ENCODE measurements at places on chromosomes 16 and 17.
A peak's percentile ranks its signal among the peaks of the same experiment; 100 is the strongest.

DNA sequence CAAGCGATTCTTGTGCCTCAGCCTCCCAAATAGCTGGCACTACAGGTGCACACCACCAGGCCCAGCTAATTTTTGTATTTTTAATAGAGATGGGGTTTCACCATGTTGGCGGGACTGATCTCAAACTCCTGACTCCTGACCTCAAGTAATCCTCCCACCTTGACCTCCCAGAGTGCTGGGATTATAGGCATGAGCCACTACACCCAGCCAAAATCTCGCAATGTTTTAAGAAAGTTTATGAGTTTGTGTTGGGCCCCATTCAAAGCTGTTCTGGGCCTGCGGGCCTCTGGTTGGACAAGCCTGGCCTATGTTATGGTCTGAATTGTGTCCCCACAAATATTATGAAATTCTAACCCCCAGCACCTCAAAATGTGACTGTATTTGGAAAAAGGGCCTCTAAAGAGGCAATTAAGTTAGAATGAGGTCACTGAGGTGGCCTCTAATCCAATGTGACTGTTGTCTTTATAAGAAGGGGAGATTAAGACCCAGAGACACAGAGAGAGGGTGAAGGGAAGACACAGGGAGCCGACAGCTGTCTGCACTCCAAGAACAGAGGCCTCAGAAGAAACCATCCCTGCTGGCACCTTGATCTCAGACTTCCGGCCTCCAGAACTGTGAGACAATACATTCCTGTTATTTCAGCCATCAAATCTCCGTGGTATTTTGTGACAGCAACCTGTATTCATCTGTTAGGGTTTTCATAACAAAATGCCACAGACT lies 469.9 kb downstream of the HS3ST4 start:
- DNase-seq: no peak

- no peak for DNase-seq
Observed at GRCh38 chr17:6179017-6179416, 108.8 kb downstream of the WSCD1 start.

DNA sequence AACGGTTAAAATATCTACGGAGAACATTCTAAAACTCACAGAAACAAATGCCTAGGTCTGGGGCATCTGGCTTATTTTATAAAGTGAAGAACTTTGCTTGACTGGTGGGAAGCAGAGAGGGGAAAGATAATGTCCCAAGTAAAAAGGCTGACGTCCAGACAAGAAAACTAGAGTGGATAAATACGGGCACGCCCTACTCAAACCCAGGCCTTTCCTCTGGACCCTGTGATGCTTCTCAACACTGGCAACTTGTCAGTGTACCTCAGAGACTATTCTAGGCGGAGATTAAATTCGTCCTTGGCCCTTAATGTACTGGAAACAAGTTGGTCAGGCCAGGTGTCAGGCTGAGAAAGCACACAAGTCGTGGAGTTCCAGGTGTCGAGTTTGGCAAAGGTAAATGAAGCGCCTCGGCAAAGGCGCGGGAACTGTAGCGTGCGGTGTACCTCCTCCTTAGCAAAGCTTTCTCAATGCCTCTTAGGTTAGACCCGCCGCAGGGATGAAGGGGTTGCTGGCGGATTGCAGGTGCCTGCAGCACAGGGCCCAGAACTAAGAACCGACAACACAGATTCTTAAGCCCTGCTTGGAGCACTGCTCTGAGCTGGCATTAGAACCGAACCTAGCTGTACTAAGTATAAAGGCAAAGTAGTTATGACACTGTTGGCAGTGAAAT lies 668 bp upstream of the UNK start:
- DNase-seq: no peak

DNA sequence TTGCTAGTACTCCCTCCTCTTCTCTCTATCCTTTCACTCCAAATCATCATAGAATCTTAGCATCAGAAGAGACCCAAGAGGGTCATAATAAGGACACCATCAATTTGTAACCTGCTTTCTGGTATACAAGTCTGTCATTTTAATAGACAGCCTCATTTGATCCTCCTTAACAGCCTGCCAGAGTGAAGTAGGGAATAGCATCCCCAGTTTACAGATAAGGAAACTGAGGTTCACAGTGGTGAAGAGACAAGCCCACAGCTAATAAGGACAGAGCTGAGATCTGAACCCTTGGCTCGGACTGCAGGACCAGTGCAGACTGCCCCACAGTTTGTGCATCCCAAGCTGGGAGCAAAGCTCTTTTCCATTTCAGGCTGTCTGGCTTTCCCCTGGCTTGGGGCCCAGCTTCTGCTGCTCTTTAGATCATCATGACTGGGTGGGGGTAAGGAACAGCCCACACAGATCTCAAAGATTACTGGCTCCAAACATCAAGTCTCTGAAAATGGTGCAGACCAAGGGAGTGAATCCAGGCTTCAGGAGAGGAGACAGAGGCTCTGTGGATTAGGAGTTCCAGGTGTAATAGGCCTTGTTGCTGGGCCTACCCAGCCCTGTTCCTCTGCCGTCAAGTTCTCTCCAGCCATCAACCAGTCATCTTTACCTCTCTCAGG lies 10.3 kb upstream of the IGFBP4 start:
- DNase-seq: no peak

GRCh38 chr17:31740611-31741082 lies 118.4 kb downstream of the COPRS start:
- DNase-seq: no peak

DNA sequence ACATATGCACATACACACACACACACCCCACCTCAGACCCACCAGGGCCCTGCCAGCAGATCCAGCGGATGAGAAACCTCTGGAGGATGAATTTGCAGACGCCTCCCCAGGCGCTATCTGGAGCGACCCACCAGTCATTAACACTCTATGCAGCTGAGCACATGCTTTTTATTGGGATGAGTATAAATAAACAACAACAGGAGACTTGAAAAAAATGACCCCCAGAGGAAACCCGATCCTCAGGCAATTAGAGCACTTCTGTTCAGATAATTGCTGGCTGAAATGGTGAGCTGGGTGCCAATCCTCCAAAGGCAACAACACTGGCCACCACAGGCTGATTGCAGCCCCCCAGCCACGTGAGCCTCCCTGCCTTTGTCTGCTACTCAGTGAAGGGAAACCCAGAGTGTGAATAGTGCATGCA lies 32.9 kb downstream of the DYNLRB2 start:
- no peak for DNase-seq

- no peak for DNase-seq
Observed at GRCh38 chr17:11238705-11239104, 2.3 kb upstream of the SHISA6 start.

DNA sequence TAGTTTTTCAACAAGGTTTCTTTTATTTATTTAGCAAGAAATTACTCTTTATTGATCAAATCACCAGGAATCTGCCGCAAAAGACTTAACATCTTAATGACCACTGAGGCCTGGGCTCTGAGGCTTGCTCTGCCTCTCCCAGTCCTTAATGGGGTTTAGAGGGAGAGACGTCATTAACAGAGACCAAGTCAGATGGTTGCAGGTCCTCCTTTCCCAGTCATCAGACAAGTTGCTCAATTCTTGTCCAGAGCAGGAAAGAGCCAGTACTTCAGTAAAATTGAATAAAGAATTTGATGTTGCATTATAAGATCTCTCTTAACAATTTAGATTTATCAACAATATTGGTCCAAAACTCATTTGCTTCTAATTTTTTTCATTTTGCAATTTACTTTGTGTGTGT lies 2.0 kb downstream of the SEPHS2 start:
- DNase-seq: no peak

DNA sequence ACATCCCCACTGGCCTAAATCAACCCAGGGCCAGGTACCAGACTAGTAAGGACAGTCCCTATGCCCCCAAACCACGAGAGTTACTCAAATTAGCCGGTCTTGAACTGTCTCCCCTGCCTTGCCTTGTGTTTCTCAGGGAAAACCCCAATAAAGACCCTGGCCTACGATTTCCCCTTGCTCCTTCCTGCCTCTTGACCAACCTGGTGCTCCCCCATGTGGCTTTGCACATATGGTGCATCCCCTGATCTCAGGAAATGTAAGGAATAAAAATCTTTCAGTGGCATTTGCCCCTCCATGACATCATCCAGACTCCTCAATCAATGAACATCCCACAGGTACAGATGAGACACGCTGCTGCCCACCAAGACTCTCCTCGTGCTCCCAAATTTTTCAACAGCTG lies 87.9 kb downstream of the ZNF18 start:
- DNase-seq: no peak

DNA sequence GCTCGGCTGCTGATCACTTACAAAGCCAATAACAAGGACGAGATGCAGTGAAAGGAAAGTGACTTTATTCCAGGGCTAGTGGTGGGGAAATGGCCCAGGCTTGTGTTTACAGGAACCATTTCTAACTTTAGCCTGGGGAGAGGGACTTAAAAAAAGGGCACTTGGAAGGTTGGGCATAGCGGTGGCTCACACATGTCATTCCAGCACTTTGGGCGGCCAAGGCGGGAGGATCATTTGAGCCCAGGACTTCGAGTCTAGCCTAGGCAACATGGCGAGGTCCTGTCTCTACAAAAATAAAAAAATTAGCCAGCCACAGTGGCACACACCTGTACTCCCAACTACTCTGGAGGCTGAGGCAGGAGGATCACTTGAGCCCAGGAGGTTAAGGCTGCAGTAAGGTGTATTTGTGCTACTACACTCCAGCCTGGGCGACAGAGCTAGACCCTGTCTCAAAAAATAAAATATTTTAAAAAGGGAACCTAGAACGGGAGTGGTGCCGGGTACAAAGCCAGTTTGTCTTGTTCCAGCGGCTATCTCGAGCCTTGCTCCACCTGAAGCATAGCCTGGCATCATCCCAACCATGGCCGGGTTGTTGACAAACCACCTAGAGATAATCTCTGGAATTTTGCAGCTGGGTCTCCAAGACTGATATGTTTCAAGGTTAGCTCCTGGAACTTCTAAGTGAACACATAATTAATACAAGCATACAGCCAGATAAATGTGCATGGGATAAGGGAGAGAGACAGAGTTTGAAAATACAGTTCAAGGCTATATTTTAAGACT lies 5.7 kb upstream of the TVP23A start:
- no peak for DNase-seq

DNA sequence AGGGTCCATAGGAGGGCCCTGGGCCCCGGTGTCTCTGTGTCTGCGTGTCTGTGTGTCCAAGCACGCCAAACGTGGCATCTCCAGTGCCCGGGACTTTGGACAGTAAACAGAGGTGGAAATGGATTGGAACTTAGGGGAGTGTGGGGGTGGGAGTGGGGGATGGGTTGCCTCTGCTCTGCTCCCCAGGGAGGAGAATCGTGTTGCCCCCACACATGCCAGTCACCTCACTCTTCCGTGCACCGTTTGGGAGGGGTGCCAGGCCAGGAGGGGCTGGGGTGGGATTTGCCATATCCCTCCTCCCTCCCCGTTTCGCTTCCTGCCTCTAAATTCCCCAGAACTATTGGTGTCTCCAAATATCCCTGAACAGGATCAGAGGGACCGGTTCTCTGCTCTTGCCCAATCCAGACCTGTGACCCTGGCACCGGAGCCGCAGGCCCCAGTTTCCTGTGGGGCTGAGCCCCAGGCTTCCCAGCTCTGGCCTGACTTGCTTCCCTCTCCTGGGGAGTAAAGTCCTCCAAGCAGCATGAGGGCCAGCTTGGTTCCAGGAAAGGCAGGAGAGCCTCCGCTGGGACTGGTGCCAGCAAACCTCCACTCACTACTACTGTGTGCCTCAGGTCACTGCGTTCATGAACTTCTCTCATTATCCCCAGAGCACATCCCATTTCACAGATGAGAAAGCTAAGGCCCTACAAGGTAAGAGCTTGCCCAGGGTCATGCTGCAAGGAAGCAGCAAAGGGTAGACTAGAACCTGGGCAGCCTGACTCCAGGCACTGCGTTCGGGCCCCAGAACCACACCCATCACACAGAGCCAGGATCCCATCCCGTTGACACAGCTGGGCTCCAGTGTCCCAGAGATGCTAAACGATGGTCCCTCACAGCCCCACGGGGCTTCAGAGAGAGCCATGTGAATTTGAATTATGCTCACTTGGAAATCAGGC lies at the start of gene ASGR1:
Gene ASGR1 (minus strand): TSS at position 54 of the 938 bp plus-strand sequence. CDS start 807 bp downstream, outside the sequence.
- DNase-seq: no peak

DNA sequence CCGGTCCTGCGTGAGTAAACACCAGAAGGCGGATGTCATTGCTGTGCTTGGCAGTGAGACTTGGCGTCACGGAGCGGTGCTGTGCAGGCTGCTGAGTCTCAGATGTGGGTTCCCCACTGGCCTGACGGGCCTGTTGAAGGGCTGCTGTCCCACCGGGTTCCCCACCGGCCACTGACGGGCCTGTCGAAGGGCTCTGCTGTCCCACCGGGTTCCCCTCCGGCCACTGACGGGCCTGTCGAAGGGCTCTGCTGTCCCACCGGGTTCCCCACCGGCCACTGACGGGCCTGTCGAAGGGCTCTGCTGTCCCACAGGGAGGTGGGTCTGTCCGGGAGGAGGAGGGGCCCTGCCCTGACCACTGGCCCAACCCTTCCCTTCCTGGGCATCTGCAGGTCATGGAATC lies 2.8 kb downstream of the HGS start:
- DNase-seq: no peak

- no peak for DNase-seq
Observed at GRCh38 chr16:66800856-66801255, 528 bp downstream of the TERB1 start.

GRCh38 chr16:88978608-88979346 lies 1.8 kb upstream of the CBFA2T3 start:
- DNase-seq: no peak

- no peak for DNase-seq
Observed at GRCh38 chr16:12582696-12583095, 221.0 kb downstream of the CPPED1 start.

GRCh38 chr16:57601801-57602478 lies 26.5 kb upstream of the ADGRG1 start:
- peak; percentile 73 for DNase-seq

- DNase-seq: no peak
Observed at GRCh38 chr16:2845116-2845515, 12.9 kb downstream of the PRSS22 start.

DNA sequence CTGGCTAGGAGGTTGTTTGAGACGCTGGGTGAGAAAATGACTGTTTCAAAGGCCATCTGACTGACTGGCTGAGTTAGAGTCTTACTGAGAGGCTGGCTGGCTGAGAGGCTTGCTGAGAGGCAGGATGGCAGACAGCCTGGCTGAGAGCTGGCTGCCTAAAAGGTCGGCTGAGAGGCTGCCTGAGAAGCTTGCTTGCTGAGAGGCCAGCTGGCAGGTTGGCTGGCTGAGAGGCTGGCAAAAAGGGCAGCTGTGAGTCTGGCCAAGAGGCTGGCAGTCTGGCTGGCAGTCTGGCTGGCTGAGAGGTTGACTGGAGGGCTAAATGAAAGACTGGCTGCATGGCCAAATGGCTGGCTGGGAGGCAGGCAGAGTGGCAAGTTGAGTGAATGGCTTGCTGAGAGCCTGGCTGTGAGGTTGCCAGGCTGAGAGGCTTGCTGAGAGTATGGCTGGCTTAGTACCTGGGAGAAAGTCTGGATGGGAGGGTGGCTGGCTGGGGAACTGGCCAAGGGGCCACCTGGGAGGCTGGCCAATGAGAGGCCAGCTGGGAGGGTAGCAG lies 35.3 kb upstream of the ACSM2B start:
- no peak for DNase-seq
